ENCODE measurements at places on chromosomes 16 and 17.

DNA sequence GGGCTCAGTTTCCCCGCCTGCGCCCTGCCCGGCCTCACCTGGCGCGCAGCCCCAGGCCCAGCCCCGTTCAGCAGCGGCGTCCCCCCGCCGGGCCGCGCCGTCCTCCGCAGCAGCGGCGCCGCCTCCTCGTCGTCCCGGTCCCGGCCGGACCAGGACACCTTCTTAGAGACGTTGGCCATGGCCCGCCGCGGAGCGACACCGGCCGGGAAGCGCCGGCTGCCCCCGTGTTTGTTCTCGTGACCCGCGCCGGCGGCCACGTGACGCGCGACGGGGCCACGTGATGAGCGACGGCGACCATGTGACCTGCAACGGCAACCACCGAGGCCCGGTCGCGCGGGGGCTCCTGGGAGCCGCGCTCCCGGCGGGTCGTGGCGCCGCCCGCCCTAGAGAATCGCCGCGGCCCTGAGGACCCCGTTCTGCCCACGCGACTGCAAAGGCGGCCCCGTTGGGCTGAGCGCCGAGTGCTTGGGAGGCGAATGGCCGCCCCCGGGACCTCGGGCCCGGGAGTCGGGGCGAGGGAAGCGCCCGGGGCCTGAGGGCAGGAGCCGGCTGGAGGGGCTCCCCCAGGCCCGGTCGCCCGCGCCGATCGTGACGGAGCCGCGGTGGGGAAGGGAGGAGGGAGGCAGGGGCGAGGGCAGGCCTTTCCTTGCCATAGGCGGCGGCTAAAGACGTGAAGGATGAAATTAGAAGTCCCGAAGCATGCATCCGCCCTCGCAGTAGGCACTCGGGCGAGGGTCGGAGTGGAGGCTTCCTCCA lies at the start of gene CLCN7:
CLCN7 (minus strand) TSS at position 233 of the 756 bp plus-strand sequence; CDS start at position 179, 54 bp downstream.
- DNase-seq = peak; percentile 83

GRCh38 chr16:70703041-70703834 lies 17.4 kb upstream of the MTSS2 start:
- no peak for DNase-seq

- peak; percentile 67 for DNase-seq
These were observed 1.4 kb downstream of the PRSS8 start for GRCh38 chr16:31134091-31134571.

- no peak for DNase-seq
These were observed 3.6 kb downstream of the NDUFAF8 start for GRCh38 chr17:81242421-81243332.

GRCh38 chr17:35433075-35433894 lies 985 bp upstream of the SLFN12 start:
- peak; percentile 98 for DNase-seq

DNA sequence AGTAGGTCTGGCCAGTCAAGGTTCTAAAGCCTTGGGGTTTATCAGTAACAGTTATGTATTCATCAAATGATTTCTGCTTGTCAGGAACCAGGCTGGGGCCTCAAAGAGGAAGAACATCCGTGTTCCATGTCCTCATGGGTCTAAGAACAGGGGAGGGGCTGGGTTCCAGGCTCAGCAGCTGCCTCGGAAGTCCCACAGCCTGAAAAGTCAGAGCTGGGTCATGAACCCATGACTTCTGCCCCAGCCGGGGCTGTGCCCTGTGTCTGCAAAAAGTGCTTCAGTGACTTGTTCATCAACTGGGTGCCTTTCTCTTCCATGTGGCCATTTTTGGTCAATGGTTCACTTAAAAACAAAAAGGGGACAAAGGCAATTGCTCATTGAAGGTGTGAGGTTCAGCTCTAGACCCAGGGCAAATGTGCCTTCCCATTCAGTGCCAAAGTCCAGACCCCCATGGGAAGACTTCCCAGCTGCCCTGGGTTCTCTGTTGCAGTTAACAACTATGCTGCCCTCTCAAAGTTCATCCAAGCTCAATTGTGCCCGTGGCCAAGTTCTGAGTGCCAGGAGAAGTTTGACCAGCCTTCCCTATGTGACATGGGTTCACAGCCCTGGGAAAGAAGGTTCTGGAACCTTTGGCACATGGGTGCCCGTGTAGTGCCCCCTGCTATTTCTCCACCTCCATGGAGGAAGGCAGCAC lies 18.5 kb downstream of the TBKBP1 start:
- no peak for DNase-seq

DNA sequence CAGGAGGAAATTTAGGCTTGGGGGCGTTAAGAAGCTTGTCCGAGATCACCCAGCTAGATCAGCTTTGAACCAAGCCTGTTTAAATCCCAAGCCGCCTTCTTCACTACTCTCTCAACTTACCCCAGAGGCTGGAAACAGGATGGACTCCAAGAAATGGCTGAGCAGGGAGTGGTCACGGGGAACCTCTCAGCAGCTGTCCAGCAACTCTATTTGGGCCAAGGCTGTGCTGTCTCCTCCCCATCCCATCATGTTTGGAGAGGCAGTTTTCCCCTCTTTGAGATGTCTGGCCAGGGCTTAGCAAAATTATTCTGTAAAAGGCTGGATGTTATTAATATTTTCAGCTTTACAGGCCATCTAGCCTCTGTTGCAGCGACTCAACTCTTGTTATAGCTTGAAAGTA lies 305.7 kb downstream of the RBFOX1 start:
- DNase-seq = no peak

DNA sequence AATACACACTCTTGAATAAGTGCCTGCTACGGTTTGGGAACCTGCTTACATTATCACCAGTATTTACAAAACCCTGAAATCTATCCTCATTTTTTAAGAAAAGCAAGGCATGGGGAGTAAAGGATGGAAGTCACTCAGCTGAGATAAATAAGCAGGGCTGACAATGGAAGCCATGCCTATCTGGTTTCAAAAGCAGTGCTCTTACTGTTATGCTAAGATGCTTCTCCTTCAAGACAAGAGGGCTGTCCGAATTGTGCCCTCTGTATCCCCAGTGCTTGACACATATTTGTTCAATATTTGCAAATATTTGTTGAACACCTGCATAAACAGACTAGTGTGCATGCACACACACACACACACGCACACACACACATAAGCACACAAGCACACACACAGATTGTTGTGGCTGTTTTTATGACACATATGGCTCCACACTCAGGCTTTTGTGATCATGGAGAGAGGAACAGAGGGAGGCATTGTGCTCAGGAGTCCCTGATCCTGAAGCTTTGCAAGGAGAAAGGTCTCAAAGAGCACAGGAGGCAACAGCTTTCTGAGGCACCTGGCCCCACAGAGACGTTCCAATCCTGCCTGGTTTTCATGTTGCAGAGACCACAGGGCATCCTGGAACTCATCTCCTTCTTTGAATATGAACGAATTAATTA lies 401.6 kb upstream of the CDH11 start:
- DNase-seq = no peak

DNA sequence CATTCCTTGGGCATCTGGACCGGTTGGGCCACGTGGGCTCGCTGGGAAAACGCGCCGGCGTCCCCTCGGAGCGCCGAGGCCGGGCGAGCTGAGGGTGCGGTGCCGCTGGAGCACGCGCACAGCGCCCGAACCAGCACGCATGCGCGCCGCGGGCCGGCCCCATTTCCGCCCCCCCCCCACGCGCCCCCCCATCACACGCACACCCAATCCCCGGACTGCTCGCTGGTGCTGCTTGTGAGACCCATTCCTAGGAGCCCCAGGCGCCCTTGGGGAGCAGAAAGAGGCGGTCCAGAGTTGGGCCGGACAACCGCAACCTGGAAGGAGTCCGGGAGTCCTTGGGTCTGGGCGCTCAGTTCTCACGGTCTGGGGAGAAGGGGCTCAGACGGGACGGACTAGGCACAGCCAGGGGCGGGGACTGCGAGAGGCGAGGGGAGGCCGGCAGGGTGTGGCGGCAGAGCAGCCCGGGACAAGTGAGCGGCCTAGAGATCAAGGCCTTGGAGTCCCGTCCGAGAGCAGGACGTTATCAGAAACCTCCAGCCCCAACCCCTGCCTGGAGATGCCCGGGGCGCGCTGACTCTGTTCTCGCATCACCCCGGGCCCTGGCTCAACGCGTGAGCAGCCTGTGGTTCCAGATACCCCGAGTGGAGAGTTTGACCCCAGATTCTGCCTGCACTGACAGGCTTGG lies 6.0 kb upstream of the CBX8 start:
- DNase-seq = no peak

DNA sequence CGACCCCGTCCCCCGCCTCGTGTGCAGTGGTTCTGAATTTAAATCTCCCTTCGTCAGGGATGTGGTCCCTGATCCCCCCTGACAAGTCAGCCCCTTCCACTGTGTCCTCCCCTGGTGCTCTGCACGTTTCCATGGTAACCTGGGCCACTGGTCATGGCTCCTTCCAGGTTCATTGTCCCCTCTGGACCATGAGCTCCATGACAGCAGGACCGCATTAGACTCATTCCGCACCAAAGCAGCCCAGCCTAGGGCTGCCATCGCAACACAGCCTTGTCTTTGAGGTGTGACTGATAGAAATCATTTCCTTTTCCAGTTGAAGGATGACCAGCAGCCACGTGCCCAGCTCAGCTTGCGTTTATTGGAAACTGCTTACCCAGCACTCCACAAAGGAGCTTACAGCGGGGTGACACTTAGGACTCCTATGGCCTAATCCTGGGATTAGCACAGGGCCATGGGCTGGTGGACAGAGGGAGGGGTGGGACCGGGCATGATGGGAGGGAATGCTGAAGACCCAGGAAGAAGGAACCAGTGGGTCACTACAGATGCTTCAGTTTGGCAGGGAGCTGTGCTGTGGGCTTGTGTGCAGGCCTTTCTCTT lies 7.6 kb downstream of the RCVRN start:
- no peak for DNase-seq

GRCh38 chr17:15392326-15392741 lies 50.9 kb upstream of the TEKT3 start:
- DNase-seq = peak; percentile 47

- peak; percentile 58 for DNase-seq
These were observed 53.6 kb downstream of the CDH11 start for GRCh38 chr16:65068151-65068740.

- DNase-seq = no peak
These were observed 13.8 kb downstream of the SLC16A3 start for GRCh38 chr17:82242698-82242976.

GRCh38 chr17:32931686-32932085 lies 3.7 kb downstream of the TMEM98 start:
- peak; percentile 24 for DNase-seq

DNA sequence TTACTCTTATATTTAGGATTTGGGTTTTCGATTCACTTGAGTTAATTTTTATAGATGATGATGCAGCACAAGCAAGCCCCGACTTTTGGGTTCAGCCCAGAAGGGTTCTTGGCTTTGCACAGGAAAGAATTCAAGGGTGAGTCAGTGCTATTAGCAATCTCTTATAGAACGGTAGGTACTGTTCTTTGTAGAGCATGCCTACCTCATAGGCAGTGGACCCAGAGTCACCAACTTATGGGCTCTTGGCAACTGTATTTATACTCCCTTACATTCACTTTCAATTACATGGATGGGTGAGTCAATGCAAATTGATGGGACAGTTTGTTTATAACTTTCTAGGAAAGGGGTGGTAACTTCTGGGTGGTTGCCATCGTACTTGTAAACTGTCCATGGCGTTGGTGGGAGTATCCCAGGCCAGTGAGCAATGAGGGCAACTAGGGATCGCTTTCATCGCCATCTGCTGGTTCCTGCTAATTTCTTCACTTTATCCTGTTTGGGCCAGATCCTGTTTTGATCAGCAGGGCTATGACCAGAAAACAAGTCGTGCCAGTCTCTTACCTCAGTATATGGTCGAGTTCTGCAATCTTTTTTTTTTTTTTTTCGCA lies 362.6 kb downstream of the CNTNAP4 start:
- DNase-seq = peak; percentile 91

DNA sequence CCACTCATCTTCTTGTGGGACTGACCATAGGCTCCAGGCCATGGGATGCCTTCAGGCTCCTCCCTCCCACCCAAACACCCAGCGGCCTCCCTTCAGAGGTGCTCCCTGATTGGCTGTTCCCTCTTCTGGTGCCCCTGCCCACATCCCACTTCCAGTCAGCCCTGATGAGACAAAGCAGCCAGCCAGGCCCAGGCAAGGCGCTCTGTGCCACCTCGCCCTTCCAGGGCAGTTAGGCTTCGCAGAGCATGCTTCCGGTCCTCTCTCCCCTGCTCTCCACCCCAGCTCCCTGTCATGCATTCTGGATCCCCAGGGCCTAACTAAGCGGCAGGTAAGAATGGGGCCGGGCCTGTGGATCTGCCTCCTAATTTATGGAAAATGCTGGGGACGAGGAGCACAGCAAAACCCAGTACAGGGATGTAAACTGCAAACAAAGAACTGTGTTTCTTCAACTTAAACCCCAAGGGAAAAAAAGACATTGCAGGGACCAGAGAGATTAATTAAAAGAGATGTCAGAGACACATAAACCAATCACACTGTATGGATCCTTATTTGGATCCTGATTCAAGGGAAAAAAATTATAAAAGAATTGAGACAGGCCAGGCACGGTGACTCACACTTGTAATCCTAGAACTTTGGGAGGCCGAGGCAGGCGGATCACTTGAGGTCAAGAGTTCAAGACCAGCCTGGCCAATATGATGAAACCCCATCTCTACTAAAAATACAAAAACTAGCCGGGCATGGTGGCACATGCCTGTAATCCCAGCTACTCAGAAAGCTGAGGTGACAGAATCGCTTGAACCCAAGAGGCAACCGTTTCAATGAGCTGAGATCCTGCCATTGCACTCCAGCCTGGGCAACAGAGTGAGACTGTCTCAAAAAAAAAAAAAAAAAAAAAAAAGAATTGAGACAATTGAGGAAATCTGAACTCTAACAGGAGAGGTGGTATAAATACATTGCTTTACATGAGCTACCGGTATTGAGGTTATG lies 26.0 kb downstream of the ZDHHC7 start:
- peak; percentile 69 for DNase-seq

DNA sequence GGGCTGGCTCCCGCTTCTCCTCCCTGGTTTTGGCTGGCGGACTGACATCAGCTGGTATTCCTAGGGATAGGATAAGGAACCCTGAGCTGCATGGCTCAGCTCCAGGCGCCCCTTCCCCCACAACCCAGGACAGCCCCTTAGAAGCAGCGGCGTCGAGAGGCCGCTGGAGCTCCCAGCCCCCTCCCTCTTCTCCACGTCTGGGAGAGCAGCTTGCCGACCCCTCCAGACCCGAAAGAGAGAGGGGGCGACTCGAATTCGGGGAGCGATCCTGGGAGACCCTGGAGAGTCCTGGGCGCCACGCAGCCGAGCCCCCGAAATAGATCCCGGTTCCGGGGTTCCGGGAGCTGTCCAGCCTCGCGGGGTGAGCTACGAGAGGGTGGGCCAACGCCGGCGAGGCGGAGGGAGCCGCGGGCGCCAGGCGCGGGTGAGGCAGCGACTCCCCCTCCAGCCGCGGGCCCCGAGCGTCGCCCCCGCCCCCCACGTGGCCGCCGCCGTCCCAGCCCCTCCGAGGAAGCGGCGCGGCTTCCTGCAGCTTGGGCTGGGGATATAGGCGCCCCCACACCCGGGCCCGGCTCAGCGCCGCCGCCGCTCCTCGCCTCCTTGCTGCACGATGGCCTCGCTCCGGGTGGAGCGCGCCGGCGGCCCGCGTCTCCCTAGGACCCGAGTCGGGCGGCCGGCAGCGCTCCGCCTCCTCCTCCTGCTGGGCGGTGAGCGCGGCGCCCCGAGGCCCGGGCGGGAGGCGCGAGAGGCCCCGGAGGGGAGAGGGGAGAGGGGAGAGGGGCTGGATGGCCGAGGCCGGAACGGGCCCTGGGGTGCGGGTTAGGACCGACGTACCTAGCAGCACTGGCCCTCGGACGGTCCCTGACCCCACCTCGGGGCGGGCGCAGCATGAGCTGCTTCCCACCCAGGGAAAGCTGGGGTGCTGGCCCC lies at the start of gene RAMP2:
RAMP2 (plus strand) TSS at position 576 of the 930 bp plus-strand sequence; CDS start at position 611, 35 bp downstream.
- no peak for DNase-seq

Measured in MCF 10A (cell line).